H7 (cell line): ENCODE measurements at places on chromosomes 13 and 19. TPM values are rescaled to one million over a fixed set of nuclear protein-coding genes. Genes with fewer than 3 reads are reported as not detected.

The SELENOV gene
- total RNA-seq, result 3.1 and 4.4 TPM in 2 replicates

The ARRDC5 gene
- total RNA-seq, result not detected in 2 replicates

The HIPK4 gene
- total RNA-seq, result 0.15 and 0.24 TPM in 2 replicates

The SPINT2 gene
- 143 and 153 TPM in 2 replicates for total RNA-seq

The ZNF729 gene
- not detected in 2 replicates for total RNA-seq

The C13orf46 gene
- not detected in 2 replicates for total RNA-seq

The ADGRE2 gene
- not detected in 2 replicates for total RNA-seq

The FRY gene
- 0.35 and 0.52 TPM in 2 replicates for total RNA-seq

- DNase-seq, result no peak
Observed at GRCh38 chr13:44768775-44769581, 192.8 kb upstream of the TSC22D1 start.

DNA sequence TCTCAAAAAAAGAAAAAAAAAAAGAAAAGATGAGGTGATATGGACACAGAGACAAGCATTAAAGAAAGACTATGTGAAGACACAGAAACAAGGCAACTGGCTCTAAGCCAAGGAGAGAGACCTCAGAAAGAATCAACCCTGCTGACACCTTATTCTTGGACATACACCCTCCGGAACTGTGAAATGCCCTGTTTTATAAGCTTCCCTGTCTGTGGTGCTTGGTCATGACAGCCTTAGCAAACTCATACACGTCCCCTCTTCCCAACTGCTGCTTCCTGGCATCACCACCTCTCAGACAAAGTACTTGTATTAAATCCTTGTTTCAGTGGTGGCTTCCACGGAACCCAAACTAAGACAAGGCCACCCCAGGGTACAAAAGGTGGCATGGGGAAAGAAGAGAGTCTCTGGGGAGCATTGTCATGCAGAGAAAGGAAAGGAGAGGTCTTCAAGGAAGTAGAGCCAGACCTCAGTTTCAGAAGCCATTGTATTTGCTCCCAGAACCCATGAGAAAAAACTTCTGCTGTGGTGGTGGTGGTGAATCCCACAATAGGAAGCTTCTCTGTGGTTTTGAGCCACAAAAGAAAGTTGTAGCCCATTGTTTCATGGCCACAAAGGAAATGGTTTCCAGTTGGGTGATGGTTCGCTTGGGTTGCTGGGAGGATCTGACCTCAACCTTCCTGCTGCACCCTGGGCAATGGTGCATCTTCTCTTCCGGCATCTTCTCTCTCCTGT lies 16.3 kb upstream of the TSPAN16 start:
- no peak for DNase-seq

DNA sequence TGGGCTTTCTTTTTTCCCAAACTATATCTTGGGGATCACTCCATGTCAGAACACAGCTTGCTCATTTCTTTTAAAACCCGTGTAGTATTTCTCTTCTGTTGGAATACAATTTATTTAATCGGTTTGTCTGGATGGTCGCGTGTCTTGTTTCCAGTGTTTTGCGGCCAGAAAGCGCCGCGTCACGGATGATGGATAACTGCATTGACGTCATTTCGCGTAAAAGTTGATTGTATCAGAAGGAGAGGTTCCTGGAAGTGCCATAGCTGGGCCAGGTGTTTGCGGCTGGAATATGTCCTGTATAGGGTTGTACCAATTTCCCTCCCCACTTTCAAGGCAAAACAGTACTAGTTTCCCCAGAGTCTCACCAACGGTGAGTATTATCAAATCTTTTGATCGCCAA lies 9.7 kb downstream of the ACTL9 start:
- DNase-seq, result no peak

- DNase-seq, result no peak
Observed at GRCh38 chr13:71661921-71662320, 205.1 kb downstream of the DACH1 start.

DNA sequence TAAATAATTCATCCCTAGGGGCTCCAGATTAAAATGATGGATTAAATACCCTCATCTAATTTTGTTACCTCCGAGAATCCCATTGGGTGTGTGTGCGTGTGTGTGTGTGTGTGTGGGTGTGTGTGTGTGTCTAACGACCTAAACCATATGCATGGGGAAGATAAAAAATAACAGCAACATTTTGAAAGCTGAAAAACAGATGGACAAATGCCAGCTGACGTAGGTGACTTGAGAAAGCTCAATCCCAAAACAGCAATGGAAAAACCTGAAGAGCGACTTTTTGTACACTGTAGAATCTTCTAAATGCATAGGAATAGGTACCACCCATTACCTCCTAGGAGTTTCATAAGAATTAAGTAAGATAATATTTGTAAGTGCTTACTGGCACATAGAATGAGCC lies 8.7 kb upstream of the RPL21 start:
- no peak for DNase-seq

DNA sequence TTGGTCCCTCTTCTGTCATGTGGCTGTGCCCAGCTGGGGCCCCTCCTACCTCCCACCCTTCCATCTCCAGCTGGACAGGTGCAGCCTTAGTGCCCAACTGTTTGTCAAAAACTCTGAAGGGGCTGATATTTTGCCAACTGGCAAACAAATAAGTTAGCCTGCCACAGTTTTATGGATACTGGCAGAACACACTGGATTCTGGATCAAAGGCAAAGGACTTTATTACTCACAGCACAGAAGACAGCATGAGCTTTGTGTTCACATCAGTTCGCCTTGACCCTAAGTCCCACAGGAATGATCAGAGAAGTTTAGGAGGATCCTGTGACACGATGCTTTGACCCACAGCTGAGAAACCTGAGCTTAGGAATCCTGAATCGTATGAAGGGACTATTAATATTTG lies 16.4 kb downstream of the KLK2 start:
- DNase-seq, result no peak

DNA sequence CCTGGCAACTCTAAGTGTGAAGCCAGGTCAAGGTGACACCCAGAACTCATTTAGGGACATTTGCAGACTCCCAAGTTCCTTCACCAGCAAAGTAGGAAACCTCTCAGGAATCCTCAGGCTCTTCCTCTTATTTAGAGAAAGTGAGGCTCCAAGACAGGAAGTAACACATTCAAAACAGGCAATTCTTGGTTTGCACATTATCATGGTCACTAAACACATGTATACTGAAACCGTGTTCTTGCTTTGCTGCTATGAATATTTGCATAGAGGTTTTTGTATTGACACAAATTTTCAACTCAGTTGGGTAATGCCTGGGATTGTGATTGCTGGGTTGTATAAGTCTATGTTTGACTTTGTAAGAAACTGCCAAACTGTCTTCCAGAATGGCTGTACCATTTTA lies 13.2 kb upstream of the URI1 start:
- no peak for DNase-seq

GRCh38 chr19:28424077-28424476 lies 788.9 kb downstream of the UQCRFS1 start:
- peak; percentile 58 for DNase-seq

GRCh38 chr19:14901675-14902260 lies 15.8 kb upstream of the OR7A17 start:
- DNase-seq, result no peak

- DNase-seq, result no peak
Observed at GRCh38 chr19:57434386-57435061, 601 bp upstream of the ZNF749 start.
